ENCODE measurements at places on chromosomes 16 and 17.

DNA sequence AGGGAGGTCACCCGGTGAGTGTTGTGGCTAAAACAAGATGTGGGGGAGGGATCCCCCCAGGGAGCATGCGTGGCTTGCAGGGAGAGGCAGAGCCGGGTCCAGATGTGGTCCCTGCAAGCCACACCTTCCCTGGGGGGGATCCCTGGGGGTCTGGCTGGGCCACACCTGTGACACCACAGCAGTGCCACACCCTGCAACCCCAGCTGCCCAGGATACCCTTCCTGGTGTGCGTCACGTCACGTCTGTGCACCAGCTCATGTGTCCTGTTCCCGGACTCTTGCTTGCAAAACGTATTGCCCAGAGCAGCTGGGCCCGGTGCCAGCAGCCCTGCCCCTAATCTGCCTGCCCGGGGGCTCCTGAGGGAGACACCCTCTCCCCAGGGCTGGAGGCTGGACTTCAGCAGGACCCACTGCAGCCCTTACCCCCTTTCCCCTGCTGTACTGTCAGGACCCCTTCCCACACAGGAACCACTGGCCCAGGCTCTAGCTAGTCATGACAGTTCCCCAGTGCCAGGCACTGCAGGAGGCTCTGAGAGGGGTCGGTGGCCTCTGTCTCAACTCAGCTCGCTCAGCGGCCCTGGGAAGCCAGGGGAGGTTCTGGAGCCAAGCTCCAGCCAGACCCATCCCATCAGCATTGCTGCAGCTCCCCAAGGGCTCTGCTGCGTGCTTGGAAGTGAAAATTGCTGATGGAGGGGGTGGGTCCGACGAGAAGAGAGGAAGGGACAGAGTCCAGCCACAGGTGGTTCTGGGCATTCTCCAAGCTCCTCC lies 25.8 kb upstream of the ACSF3 start:
- H3K27me3 ChIP-seq: peaks cover 7% of the 10 kb centered on the region
- no peak overlapping the region for H3K27ac ChIP-seq
- no peaks in the 10 kb centered on the region for H3K4me1 ChIP-seq
- peaks cover 3% of the 10 kb centered on the region for H3K36me3 ChIP-seq
- DNase-seq: no peak

GRCh38 chr17:52738791-52739190 lies 580.3 kb upstream of the CA10 start:
- no peak overlapping the region for H3K27ac ChIP-seq
- no peaks in the 10 kb centered on the region for H3K4me1 ChIP-seq
- no peak for DNase-seq
- H3K27me3 ChIP-seq: no peaks in the 10 kb centered on the region
- no peak overlapping the region for H3K4me3 ChIP-seq

- H3K27me3 ChIP-seq: no peaks in the 10 kb centered on the region
- DNase-seq: peak; percentile 87
- peak within 1 kb of the TSS; percentile 97 for H3K27ac ChIP-seq
- peak within 1 kb of the TSS; percentile 86 for H3K4me3 ChIP-seq
These were observed at the start of gene VAMP2 for GRCh38 chr17:8162233-8162996. VAMP2 (minus strand) TSS chr17:8162948; CDS start chr17:8162879, 69 bp downstream.

DNA sequence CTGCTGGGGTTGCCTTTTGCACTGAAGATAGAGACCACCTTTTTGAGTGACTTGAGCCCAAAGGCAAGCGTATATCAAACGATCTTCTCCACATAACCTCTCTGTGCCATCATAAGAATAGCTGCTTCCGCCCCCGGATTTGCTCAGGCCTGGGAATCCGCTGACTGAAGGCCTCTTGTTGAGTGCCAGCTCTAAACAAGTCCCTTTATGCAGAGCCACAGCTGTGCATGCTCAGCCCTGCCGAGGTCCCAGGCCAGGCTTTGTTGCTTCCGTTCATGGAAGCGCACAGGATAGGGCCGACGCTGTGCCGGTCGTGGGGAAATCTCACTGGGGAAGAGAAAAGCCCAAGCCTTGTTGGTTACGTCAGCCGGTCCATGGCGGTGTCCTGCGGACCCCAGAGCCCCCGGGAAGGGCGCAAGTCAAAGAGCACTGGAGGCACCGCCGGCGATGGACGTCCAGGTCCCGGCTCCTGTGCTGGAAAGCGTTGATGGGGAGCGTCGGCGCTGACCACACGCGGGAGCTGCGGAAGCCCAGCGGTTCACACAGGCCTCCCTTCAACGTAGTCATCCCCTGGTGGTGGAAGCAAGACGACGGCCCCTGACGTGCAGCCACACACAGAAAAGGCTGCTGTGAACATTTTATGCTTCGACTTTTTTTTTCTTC lies 23.5 kb upstream of the RPL13 start:
- H3K27me3 ChIP-seq: no peaks in the 10 kb centered on the region
- H3K27ac ChIP-seq: no peak overlapping the region
- DNase-seq: no peak
- H3K36me3 ChIP-seq: peaks cover 33% of the 10 kb centered on the region
- H3K4me3 ChIP-seq: no peak overlapping the region

DNA sequence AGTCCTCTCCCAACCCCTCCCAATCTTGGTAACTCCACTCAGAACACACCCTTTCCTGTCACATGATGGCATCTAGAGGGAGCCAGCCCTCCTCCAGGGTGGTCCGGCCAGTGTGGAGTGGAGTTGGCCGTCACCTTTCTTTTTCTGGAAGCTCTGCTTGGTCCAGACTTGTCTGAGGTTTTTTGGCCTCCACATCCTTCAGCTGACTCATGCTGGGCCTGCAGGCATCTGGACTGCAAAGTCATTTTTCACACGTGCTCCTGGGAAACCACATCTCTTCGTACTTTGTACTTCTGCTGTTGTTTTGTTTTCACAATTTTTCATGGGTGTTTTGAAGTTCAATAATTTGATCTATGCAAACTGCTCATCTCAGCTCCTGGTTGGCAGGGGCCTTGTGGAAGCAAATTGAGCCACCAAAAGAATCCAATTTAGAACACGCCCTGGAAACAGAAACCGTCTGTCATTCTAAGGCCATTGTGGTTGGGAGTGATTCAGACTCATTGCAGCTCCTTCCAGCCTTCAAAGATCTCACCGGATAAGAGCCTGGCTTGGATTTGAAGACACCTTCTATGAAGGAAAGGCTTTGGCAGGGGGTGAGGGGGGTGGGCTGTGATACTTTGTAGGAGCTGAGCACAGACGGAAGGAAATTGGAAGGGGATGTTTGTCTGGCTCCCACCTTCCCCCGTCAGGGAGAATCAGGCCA lies 42.4 kb upstream of the NF1 start:
- H3K27me3 ChIP-seq: no peaks in the 10 kb centered on the region
- H3K27ac ChIP-seq: peak overlapping the region; percentile 54
- DNase-seq: no peak
- H3K4me3 ChIP-seq: peak overlapping the region; percentile 45

DNA sequence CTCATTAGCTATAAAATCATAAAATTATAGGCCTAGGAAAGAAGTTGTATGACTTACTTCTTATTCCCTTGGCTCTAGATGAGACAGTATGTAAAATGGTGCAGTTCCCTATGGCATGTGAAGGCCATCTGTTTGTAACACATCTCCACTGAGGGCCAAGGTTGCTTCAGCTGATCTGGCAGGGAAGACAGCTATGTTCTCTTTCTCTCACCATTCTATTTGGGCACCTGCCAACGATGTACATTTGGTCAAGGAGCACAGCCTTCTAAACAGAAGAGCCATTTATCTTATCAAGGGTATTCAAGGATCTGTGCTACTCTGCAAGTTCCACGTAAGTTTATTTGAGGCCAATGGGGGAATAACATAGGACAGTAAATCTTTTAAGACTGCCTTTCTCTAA lies 129.8 kb upstream of the TOM1L1 start:
- H3K27me3 ChIP-seq: no peaks in the 10 kb centered on the region
- no peaks in the 10 kb centered on the region for H3K4me1 ChIP-seq
- no peak for DNase-seq
- no peaks in the 10 kb centered on the region for H3K36me3 ChIP-seq
- no peak overlapping the region for H3K4me3 ChIP-seq

DNA sequence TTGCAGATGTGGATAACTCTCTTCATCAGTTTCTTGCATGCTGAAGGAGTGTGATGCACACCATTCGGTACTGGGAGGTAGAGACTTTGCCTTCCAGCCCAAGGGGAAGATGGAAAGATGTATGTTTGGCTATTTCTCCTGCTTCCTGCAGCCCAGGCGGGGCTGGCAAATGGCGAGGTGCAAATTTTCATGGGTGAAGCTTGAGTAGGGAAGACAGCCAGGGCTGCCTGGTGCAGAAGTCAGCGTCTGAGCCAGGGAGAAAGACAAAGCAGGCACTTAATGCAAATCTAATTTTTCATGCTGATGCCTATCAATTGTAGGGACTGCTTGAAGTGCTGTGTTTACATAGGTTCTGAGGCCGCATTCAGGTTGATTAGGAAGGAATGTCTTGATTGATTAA lies 384.7 kb upstream of the EEF2KMT start:
- H3K27ac ChIP-seq: no peak overlapping the region
- no peak overlapping the region for H3K4me3 ChIP-seq
- H3K36me3 ChIP-seq: no peaks in the 10 kb centered on the region
- H3K4me1 ChIP-seq: no peaks in the 10 kb centered on the region
- peaks cover 32% of the 10 kb centered on the region for H3K27me3 ChIP-seq
- no peak for DNase-seq

Data from effector memory CD8-positive, alpha-beta T cell (primary cell).